ENCODE measurements at places on chromosomes 7 and 10. TPM values are rescaled to one million over a fixed set of nuclear protein-coding genes. Genes with fewer than 3 reads are reported as not detected.

Gene GRID2IP
- total RNA-seq: 0.08 TPM

Gene HTRA1
- 73.3 TPM for total RNA-seq

Gene VGF
- total RNA-seq: not detected

Gene NRP1
- 55.6 TPM for total RNA-seq

Gene TMEM176A
- total RNA-seq: 346 TPM

Gene TMEM196
- total RNA-seq: not detected

Gene CYP3A5
- 1,413 TPM for total RNA-seq

Gene AKR1B1
- 10.8 TPM for total RNA-seq

Gene MINDY4
- 1.8 TPM for total RNA-seq

Gene CDHR3
- total RNA-seq: 10.5 TPM

Gene NUP42
- total RNA-seq: 24.4 TPM

Gene NKX1-2
- not detected for total RNA-seq

Gene ARMC3
- total RNA-seq: 0.05 TPM

Gene HOXA6
- 0.23 TPM for total RNA-seq

Gene LEP
- total RNA-seq: not detected

Gene DYDC2
- 0.25 TPM for total RNA-seq

Gene CCL24
- 2.1 TPM for total RNA-seq

Gene MYH16
- total RNA-seq: not detected

Gene PDE6C
- not detected for total RNA-seq

Gene TRIP6
- 18.6 TPM for total RNA-seq

Gene PLPP4
- total RNA-seq: 0.75 TPM

Gene POLR2J3
- 27.7 TPM for total RNA-seq

Gene TMEM236
- 0.28 TPM for total RNA-seq

Gene OGDHL
- total RNA-seq: 5.2 TPM

Gene LLCFC1
- not detected for total RNA-seq

Gene OR2A12
- not detected for total RNA-seq

Gene GIMAP8
- 9.4 TPM for total RNA-seq

Gene FAM185A
- total RNA-seq: 20.7 TPM

Gene CHN2
- total RNA-seq: 10.2 TPM

Gene CFAP58
- total RNA-seq: 0.08 TPM

Gene FAM13C
- 2.1 TPM for total RNA-seq

Gene HOXA10
- total RNA-seq: 0.70 TPM

Gene TMEM254
- total RNA-seq: 10.0 TPM

Gene NUDT13
- total RNA-seq: 1.4 TPM

Gene CYREN
- 18.1 TPM for total RNA-seq

Gene RPEL1
- not detected for total RNA-seq

Gene SORBS1
- 71.3 TPM for total RNA-seq

Gene VWC2
- not detected for total RNA-seq

Gene FAM131B
- total RNA-seq: 0.08 TPM

Gene STAG3
- total RNA-seq: 0.28 TPM

Gene KLF14
- 0.08 TPM for total RNA-seq

Gene CALML3
- total RNA-seq: not detected

Gene AKR1D1
- total RNA-seq: 93.9 TPM

Gene DCLRE1A
- 7.9 TPM for total RNA-seq

Measured in liver (tissue), 10 donors.